NCI-H1436 treated with DMSO at 0.1 percent for 48 hours (cell line): ENCODE measurements at places on chromosomes 13 and 19.

DNA sequence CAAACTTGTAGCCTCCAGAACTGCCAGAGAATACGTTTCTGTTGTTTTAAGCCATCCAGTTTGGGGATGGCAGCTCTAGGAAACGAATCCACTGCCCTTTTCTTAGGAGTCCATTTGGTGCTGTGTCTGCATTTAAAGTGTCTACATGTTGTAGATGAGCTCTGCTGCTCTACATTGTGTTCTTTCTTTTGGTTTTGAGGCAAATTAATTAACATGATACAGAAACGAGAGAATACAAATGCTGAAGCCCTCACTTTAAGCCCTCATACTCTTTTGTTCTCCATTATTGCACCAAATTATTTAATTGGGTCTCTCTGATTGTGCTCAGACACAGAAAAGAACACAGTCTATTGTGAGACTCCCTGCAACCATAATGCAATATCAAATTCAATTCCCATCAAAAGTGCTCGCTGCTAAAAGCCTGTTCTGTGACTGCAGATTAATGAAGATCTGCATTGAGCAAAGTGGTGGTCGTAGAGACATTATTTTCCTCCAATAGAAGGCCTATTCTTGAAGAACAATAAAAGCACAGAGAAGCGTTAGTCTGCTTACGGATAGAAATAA, 166.3 kb upstream of the SOX21 start:
- peak; percentile 86 for DNase-seq

DNA sequence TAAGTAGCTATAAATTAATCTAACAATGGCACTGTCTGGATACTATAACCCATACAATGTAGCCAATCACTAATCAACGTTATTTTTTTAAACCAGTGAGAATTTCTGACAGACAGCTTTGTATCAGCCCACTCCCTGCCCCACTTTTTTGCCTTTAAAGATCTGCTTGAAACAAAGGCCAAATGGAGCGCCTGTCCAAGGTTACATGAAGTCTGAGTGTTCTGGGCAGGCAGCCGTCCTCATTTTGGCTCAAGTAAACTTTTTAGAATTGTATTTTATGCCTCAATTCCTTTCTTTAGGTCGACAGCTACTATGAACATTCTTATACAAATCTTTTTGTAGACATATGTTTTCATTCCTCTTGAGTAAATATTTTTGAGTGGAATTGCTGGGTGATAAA, 6.2 kb downstream of the IFT88 start:
- DNase-seq: no peak

DNA sequence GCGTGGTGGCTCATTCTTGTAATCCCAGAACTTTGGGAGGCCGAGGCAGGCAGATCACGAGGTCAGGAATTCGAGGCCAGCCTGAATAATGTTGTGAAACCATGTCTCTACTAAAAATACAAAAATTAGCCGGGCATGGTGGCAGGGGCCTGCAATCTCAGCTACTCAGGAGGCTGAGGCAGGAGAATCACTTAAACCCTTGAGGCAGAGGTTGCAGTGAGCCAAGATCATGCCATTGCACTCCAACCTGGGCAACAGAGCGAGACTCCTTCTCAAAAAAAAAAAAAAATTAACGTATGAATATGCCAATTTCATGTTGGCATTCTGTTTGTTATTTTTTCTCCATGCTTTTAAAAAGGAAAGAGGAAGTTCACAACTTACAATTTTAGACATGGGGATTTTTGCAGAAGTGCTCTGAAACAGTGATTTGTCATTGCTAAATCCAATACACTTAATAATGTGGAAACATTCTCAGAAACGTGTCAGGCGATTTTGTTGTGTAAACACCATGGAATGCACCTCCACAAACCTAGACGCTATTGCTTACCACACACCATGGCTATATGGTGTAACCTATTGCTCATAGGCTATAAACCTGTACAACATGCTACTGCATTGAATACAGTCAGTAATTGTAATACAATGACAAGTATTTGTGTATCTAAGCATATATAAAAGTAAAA, 115.9 kb upstream of the PCDH20 start:
- no peak for DNase-seq

DNA sequence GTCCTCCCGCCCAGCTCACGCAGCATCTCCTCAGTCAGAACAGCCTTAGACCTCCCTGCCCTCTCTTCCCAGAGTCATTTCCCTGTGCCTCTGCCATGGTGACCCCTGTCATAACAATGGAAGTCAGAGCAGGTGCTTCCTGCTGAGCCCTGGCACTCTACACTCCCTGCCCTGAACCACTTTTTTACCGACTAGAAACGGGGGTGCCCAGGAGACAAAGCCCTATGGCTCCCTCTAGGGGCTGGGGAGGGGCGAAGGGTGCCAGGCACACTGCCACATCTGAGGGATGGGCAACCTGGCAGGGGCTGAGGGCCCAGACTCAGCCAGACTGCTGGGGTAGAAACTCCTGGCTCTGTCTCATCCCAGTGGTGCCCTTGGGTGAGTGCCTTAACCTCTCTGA, 16.4 kb downstream of the ZNF574 start:
- DNase-seq: no peak

GRCh38 chr19:42075364-42075615, 676 bp upstream of the ZNF574 start:
- no peak for DNase-seq

DNA sequence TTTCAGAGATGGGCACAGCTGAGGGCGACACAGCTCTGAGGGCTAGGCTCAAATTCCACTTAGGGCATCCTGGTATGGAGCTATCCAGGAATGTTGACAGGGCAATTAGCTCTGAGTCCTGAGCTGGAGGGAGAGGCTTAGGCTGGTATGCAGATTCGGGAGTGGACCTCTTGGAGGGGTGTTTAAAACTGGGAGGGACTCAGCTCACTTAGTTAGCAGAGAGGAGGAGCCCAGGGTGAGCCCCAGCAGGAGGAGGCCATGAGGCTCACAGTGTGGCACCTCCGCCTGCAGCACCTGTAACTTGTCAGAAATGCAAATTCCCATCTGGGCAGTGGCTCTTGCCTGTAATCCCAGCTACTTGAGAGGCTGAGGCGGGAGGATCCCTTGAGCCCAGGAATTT, 10.2 kb upstream of the NOP53 start:
- DNase-seq: no peak

DNA sequence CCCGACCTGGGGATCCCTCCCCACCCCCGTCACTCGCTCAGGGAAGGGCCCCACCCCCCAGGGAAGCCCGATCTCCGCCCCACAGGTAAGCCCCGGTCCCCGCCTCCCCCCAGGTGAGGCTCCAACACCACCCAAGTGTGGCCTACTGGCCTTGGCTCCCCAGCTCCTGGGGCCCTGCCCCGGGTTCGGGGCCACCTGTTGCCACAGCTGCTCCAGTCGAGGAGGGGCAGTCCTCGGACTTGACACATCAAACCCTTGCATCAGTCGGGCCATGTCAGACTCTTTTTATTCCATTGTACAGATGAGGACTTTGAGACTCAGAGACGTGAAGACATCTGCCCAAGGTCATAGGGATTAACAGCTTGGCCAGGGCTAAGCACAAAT, 512 bp downstream of the CC2D1A start:
- DNase-seq: no peak

DNA sequence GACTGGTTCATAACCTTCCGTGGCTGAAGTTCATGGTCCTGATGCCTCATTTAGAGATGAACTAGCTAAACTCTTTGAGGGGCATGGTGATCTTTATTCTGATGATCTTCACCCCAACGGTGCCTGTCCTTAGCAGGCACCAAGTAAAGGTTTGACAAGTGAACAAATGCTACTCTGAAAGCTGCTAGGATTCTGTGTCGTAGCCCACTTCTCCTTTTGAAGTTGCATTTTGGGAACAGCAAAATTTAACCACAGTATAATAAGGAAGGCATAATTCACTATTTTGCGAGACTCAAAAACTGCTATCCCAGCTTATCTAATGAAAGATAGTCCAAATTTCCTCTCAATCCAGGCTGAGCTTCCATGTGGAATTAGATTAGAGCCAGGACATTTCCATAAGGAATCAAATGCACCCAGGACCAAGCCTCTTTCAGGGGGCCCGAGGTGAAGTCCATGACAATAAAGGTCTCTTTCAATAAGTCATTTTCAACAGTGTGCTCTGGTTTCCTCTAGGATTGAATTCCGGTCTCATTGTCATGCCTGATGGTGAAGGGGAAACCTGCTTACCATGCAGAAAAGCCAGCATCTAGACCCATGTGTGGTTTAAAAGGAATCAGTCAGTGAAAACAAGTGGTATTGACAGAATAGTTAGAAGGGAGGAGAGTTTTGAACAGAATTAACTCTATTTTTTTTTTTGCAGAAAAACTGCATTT, 23.1 kb downstream of the SIAH3 start:
- DNase-seq: no peak

DNA sequence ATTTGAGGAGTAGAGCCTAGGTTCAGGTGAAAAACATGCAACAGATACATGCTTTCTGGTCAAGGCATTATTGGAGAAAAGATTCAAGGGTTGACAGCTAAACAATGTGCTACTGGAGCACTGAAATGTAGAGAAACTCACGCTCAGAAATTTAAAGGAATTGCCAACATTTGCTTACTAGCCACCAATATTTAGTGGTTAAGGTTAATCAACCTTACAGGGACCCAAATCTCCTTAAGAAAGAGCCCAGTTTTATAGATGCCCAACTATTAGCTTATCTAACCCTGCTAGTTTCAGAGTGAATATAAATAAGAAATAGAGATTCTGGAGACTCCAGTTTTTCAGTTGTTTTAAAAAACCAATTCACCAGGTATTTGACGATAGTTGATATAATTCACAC, 203.6 kb downstream of the DACH1 start:
- DNase-seq: no peak

GRCh38 chr19:3320853-3321252, 45.5 kb upstream of the NFIC start:
- DNase-seq: no peak

- DNase-seq: no peak
Observed at GRCh38 chr19:35104361-35104760, 11.3 kb upstream of the FXYD3 start.

DNA sequence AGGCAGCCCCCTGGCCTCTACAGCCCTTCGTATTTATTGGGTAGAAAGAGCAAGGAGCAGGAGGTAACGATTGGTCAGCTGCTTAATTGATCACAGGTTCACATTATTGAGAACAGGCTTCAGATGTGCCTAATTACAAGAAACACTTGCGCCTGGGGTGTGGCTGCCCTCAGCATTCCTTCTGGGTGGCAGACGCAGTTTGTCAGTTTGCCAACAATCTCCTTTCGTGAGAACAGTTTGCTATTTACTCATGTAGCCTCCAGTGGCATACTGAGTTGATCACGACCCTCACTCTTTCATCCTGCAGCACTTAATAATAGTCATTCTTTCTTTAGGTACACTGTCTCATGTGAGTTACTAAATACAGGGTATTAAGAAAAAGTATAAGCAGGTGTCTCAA, 985.6 kb downstream of the SLITRK5 start:
- no peak for DNase-seq

- no peak for DNase-seq
Observed at GRCh38 chr13:38348861-38349389, 726 bp upstream of the UFM1 start.

DNA sequence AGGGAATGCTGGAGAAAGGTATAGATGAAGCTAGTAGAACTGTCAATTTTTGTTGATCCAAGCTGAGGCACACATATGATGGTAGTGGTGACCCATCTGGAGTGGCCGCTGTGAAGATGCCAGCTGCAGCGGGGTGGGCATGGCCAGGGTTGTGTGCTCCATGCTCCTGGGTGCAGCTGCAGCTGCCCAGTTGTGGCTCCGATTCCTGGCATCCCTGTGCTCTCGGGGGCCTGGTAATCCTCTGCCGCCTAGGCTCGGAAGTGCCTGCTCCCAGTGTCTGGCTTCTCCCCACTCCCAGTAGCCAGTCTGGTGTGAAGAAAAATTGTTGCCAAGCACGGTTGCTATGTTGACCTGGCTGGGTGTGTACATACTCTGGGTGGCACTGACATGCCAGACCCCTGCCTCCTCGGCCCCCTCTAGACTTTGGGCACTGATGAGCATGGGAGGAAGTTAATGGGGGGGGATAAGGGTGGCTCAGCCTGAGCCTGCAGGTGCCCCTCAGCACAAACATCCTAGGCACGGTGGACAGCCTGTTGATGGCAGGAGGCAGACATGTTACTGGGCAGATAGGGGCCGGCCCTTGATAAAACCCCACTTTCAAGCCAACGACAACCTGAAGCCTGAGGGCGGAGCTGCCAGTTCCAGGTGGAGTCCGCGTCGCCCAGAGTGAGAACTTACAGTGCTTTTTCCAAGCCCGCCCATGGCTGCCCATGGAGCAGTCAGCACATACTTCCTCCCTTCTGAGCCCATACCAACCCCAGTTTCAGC, 1400.7 kb downstream of the PCDH9 start:
- no peak for DNase-seq

GRCh38 chr19:38812841-38813320, at the start of gene LGALS4:
TSS of gene LGALS4 (minus strand) at chr19:38812945. CDS start at chr19:38812886, 59 bp downstream.
- DNase-seq: no peak

- peak; percentile 48 for DNase-seq
Observed at GRCh38 chr13:42720113-42720857, 61.1 kb upstream of the FAM216B start.

GRCh38 chr13:112447761-112448603, 71.8 kb downstream of the SPACA7 start:
- DNase-seq: no peak

GRCh38 chr13:30734439-30734838, 904 bp upstream of the ALOX5AP start:
- DNase-seq: no peak

- DNase-seq: peak; percentile 21
Observed at GRCh38 chr13:99436686-99437416, 64.4 kb upstream of the TM9SF2 start.

DNA sequence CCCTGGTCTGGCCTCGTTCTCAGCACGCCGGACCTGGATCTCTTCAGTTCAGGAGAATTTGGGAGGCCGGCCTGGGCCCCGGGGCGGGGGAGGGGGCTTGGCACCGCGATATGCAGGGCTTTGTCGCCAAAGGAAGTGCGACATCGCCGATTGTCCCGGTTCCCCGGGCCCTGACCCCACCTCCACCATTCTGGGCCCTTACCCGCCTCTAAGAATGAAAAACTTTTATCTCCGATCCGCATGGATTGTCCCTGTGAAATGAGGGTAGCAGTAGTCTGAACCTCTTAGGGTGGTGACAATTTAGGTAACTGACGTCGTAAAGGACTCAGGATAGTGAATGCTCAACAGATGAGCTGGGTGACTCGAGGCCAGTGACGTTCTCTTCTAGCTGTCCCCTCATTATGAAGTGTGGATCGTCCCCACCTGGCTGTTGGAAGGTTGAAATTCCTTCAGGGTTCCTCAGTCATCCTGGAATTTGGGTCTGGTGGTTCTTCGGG, 650 bp downstream of the DDA1 start:
- DNase-seq: no peak

DNA sequence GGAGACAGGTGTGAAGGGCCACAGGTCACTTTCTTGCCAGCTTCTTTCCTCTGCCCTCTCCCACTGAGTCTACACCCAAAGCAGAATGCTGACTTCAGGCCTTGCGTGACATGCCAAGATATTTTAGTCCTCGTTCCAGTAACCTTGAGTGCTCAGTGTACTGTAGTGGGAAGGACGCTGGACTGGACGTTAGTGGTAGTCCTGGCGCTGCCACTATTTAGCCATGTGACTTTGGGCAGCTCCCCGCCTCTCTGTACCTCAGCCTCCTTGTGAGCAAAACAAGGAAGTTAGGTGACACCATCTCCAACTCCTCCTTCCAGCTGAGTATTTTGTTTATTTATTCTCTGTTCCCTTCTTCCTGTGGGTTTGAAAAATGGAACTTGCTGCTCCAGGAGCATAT, 86.1 kb downstream of the FRY start:
- no peak for DNase-seq
